ENCODE measurements at places on chromosomes 1 and 21. TPM values are rescaled to one million over a fixed set of nuclear protein-coding genes. Genes with fewer than 3 reads are reported as not detected.

Gene ANGPTL7
- 0.22 TPM for total RNA-seq

DNA sequence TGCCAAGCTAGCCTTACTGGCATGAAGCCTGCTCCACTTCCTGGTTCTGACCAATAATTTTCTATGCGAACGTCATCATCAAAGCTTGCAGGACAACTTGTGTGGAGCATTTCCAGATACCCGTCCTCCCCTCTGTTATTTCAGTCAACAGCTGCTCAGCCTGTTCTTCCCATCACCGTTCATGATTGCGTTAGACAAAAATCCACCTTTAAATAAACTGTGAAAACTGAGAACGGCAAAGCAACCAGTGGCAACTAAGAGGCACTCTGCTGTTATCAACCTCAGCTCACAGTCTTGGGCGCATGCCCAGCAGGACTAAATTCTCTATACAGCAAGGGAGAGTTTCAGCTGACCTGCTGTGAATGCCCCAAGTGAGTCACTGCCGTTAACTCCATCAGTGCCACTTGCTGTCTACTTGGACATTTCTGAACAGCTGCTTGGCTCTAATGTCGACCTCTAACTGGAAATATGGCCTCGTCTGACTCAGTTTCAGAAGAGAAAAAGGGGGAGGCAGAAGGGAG lies 207.4 kb upstream of the RUNX1 start:
- DNase-seq, result peak; percentile 100

Gene WLS
- 47.3 TPM for total RNA-seq

DNA sequence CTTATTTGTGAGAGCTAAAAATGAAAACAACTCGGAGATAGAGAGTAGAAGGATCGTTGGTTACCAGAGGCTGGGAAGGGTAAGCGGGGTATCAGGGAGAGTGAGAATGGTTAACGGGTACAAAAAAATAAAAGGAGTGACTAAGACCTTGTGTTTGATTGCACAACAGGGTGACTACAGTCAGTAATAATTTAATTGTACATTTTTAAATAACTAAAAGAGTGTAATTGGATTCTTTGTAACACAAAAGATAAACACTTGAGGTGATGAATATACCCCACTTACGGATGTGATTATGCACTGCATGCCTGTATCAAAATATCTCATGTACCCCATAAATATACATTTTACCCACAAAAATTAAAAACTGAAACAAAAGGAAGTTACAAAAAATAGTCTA lies 29.4 kb downstream of the FOXJ3 start:
- peak; percentile 18 for DNase-seq

GRCh38 chr1:203239081-203239480 lies 9.6 kb upstream of the CHIT1 start:
- no peak for DNase-seq

- peak; percentile 61 for DNase-seq
These were observed 43.9 kb upstream of the TACSTD2 start for GRCh38 chr1:58620926-58621325.

DNA sequence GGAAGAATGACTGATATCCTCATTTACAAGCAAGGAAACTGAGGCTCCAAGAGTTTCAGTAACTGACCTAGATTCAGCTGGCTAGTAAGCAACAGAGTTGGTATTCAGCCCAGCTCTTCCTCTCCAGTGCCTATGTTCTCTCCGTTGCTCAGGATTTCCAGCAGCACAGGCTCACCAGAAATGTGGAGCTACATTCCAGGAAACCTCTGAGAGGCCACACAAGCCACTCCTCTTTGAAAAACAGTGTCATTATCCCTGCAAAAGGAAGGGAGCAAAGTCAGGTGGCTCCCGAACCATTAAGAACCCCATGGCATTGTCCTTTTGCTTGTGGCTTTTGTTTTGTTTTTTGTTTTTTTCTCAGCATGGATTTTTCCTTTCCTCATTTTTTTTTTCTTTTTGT lies 40.6 kb upstream of the DUSP10 start:
- DNase-seq, result peak; percentile 29

- peak; percentile 82 for DNase-seq
These were observed at the start of gene SERTAD4 for GRCh38 chr1:210232511-210233215. SERTAD4 (plus strand) TSS chr1:210232796; CDS start chr1:210237961, 5,165 bp downstream.

GRCh38 chr1:67556297-67556900 lies 126.2 kb upstream of the SERBP1 start:
- DNase-seq, result no peak

GRCh38 chr1:180918519-180918918 lies 5.8 kb downstream of the KIAA1614 start:
- no peak for DNase-seq

Gene BRDT
- not detected for total RNA-seq

DNA sequence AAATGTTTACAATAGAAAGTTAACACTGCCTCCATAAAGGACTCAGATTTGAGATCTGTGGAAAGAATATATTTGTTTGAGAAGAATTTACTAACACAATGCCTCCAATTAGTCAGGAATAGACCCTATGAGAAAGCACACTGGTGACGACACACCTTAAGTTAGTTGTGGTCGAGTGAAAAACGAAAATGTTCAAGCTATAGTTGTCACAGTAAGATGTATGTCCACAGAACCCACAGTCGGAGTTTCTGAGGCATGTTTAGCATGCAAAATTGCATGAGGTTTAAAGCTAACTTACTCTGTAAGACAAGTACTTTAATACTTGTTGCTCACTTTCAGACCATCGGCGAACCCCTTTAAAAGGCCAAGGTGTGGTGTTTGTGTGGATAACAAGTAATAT lies 69.9 kb upstream of the SIPA1L2 start:
- DNase-seq, result no peak

Gene SPRR3
- total RNA-seq, result not detected

GRCh38 chr1:159177272-159177907 lies 6.0 kb downstream of the CADM3 start:
- peak; percentile 69 for DNase-seq

- no peak for DNase-seq
These were observed 30.1 kb downstream of the RHOU start for GRCh38 chr1:228765168-228765946.

- no peak for DNase-seq
These were observed 7.3 kb downstream of the IGSF21 start for GRCh38 chr1:18114726-18115410.

Gene TDRD10
- not detected for total RNA-seq

Gene SPATA21
- 0.02 TPM for total RNA-seq

Measured in M059J (cell line).